CD14-positive monocyte (primary cell): ENCODE measurements at places on chromosomes 3 and 15.
A peak's percentile ranks its signal among the peaks of the same experiment; 100 is the strongest.

DNA sequence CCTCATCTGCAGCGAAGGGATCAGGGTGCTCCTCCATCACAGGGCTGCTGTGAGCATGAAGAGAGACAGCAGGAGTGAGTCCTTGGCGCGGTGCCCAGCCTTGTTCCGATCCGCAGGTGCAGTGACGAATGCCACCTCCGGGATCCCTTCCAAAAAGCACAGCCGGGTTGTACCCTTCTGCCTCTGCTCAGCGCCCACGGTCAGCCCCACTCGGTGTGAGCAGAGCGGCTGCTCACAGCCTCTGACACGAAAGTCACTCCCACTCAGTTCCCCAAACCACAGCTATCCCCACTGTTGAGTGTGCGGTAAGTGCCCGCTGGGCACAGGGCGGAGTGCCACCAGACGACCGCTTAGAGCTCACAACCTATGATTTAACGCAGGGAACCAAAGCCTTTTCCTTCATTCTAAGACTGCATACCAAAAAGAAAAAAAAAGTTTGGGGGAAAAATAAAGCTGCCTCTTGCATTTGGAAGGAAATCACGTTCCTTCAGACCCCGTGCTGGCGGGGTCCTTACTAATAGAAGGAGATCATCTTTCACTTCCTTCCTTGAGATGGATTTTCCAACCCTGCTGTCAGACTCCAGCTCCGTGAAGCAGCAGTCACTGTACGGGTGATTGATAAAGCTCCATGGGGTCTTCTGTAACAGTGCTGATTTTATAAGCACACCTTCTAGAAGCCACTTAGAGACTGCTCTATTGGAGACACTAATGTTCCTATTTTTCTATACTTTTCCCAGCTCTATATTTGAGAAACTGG is 34.7 kb upstream of the TUBGCP5 start:
- DNase-seq = no peak

GRCh38 chr3:195752546-195753331 is 32.0 kb downstream of the MUC20 start:
- no peak for DNase-seq

GRCh38 chr3:61627768-61628185 is 66.4 kb downstream of the PTPRG start:
- no peak for DNase-seq

GRCh38 chr3:127970966-127971592 is 56.0 kb downstream of the KBTBD12 start:
- DNase-seq = peak; percentile 40
